ENCODE measurements at places on chromosomes 2 and 18. TPM values are rescaled to one million over a fixed set of nuclear protein-coding genes. Genes with fewer than 3 reads are reported as not detected.

The METTL5 gene
- 49.1 TPM for total RNA-seq

The ANKRD23 gene
- total RNA-seq, result 0.32 TPM

The ALKAL2 gene
- not detected for total RNA-seq

The VWA3B gene
- total RNA-seq, result not detected

The ANTXR1 gene
- total RNA-seq, result 132 TPM

The MDH1B gene
- total RNA-seq, result 0.32 TPM

The C18orf54 gene
- 1.3 TPM for total RNA-seq

The CFC1 gene
- not detected for total RNA-seq

The NT5DC4 gene
- not detected for total RNA-seq

The CARF gene
- 3.7 TPM for total RNA-seq

The MCM6 gene
- total RNA-seq, result 9.9 TPM

The CFLAR gene
- 48.2 TPM for total RNA-seq

The CNTNAP5 gene
- total RNA-seq, result not detected

The HOXD3 gene
- total RNA-seq, result not detected

The PSMA8 gene
- not detected for total RNA-seq

The LYG1 gene
- total RNA-seq, result not detected

The CPO gene
- not detected for total RNA-seq

The PSTPIP2 gene
- total RNA-seq, result 1.8 TPM

The SLC16A14 gene
- 0.49 TPM for total RNA-seq

The SKA1 gene
- total RNA-seq, result 2.7 TPM

The ZNF396 gene
- 0.54 TPM for total RNA-seq

The BARD1 gene
- 2.9 TPM for total RNA-seq

The GAD1 gene
- not detected for total RNA-seq

The ZNF24 gene
- total RNA-seq, result 11.7 TPM

The AOX1 gene
- 76.8 TPM for total RNA-seq

The SCYGR4 gene
- total RNA-seq, result not detected

The CYP27A1 gene
- 2.9 TPM for total RNA-seq

The PUS10 gene
- total RNA-seq, result 5.7 TPM
